Effector CD8-positive, alpha-beta T cell (primary cell): ENCODE measurements at places on chromosomes 11 and 22.

DNA sequence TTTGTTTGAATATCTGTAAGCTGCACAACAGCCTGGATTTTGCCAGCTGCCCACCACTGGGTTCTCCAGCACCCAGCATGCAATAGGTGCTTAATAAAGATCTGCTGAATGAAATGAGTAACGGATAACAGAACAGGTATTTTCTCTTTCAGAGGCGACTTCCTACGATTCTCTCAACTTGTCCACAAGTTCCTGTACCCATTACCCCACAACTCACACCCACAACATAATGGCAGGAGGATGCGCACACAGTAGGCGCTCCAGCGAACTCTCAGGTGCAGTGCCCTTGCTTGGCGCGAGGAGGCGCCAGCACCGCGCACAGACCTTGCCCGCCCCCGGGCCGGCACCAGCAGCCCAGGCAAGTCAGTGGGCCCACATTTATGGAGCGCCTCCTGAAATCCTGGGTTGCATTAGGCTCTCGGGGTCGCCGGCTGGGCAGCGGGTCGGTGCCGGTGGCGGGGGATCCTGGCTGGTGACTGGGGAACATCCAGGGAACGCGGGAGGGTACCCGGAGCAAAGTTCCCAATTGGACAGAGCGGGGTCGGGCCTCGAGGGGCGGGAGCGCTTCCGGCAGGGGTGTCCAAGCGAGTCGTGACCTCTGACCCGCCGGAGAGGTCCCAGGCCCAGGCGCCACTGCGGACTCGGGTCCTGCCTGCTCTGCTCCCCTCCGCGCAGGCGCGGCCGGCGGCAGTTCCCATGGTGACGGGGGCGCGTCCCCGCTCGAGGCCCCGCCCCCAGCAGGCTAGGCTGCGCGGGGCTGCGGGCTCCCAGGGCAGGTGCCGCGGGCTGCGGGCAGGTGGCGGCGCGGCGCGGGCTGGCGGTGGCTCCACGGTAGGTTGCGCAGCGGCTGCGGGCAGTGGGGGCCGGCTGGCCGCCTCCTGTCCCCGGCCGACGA is at the start of gene KIAA1671:
KIAA1671 (plus strand) TSS at position 775 of the 895 bp plus-strand sequence. CDS start 75,284 bp downstream, outside the sequence.
- peak; percentile 78 for DNase-seq

- DNase-seq: no peak
These were observed 870.3 kb downstream of the TBC1D22A start for GRCh38 chr22:47632701-47633100.

- no peak for DNase-seq
These were observed 76.4 kb upstream of the MYOD1 start for GRCh38 chr11:17642980-17643379.

DNA sequence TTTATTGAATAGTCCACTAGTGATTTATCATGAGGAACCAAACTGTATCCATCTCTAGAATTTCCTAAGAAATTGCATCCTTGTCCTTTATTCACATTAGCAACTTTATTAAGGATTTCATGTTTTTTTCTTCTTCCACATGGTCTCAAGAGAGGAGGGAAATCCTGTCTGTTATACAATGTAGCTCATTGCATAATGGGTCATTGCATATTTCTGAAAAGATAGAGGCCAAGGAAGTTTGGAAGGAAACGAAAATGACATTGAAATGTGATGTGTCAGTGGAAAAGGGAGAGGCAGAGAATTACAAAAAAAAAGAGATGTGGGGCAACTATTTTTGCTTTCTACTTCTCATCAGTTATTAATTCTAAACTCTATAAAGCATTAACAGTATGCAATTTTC is 353.1 kb downstream of the METTL15 start:
- no peak for DNase-seq

DNA sequence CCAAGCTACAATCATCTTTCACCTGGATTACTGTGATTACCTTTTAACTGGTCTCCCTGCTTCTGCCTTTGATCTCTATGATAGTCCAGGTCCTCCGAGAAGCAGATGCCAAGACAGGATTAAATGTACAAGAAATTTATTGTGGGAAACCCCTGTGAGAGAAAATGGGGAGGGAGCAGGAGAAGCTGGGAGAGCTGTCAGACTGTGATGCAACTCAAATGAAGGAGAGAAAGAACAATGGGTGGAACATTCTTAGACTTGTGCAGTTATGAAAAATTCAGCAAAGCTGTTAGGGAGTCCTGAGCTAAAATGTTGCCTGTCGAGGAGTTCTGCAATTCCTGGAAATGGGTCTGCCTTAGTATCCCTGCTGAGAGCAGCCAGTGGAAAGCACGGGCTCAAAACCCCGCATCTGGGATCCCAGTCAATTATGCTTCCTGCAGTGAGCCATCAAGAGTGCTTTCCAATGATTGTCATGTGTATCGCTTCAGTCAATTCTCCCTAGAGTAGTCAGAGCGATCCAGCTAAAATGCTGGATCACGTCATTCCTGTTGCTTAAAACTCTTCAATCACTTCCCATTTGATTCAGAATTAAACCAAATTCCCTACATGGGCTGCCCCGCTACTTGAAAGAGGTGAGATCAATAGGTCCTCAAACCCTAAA is 16.5 kb upstream of the CSTF3 start:
- DNase-seq: no peak

GRCh38 chr22:22789922-22790845 is 97.4 kb upstream of the IGLL5 start:
- no peak for DNase-seq

DNA sequence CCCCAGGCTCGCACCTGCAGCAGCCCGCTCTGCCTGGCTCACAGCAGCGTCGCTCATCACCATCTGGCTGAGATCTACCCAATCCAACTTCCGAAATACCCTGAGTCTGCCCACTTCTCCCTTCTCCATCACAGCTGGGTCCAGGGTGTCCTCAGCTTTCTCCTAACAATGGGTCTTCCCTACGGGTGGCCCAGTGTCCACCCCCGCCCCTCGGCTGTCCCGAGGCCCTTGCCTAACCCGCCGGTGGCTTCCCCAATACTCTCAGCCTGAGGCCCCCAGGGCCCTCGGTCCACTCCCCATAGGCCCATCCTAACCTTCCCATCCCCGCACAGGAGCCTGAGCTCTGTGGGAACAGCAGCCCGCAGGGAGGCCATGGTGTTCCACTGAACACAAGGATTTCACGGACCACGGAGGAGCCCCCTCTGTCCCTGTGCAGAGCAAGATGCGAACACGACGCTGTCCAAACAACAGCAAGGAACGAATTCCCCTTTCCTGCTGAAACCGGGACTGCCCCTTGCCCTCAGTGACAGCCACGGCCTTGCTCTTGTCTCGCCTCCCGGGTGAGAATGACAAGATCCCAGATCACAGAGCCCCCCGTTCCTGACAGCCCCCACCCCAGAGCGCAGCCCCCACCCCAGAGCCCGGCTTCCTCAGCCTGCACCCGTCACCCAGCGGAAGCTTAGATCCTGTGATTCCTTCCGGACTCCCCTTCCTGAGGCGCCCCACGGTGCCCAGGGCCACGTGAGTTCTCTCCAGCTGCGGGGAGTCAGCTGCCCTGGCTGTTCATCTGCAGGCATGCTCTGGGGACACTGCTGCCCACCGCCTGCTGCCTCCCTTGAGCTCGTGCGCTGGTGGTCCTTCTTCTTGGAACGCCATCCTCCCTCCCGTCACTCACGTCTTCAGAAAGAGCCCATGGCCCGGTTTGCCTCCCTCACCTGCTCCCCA is 48.8 kb upstream of the CARS1 start:
- no peak for DNase-seq

GRCh38 chr11:20360650-20361049 is 2.9 kb upstream of the HTATIP2 start:
- DNase-seq: peak; percentile 28

- DNase-seq: no peak
These were observed 111.9 kb downstream of the ZBTB16 start for GRCh38 chr11:114171257-114172054.

- DNase-seq: no peak
These were observed 1.7 kb downstream of the RPS19BP1 start for GRCh38 chr22:39530692-39531331.

- no peak for DNase-seq
These were observed 26.5 kb upstream of the PSMA1 start for GRCh38 chr11:14546672-14547071.

- DNase-seq: no peak
These were observed 44.1 kb downstream of the USP28 start for GRCh38 chr11:113831314-113831713.

DNA sequence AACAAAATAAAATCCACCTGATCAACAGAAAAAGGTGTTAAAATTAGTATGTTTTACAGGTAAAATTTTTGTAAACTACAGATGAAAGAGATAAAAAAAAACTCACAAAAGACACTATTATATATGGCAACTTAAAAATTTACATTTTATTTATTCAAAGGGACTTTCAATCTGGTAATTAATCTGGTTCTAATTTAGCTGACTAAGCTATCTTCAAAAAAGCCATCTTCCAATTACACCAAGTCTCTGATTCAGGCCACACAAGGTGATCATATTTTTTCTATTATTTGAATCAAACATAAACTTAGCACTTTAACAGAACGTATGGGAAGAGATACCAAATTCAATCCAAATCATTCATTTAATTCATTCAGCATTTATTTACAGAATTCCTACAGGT is 7.6 kb downstream of the MRE11 start:
- DNase-seq: no peak

GRCh38 chr11:78664636-78665035 is 90.0 kb upstream of the NARS2 start:
- DNase-seq: no peak

GRCh38 chr11:72614381-72614780 is 59.8 kb downstream of the PDE2A start:
- no peak for DNase-seq

- no peak for DNase-seq
These were observed 3.3 kb downstream of the CAPN5 start for GRCh38 chr11:77069969-77070582.
